SJSA1 (cell line): ENCODE measurements at places on chromosomes 12 and 14. TPM values are rescaled to one million over a fixed set of nuclear protein-coding genes. Genes with fewer than 3 reads are reported as not detected.

DNA sequence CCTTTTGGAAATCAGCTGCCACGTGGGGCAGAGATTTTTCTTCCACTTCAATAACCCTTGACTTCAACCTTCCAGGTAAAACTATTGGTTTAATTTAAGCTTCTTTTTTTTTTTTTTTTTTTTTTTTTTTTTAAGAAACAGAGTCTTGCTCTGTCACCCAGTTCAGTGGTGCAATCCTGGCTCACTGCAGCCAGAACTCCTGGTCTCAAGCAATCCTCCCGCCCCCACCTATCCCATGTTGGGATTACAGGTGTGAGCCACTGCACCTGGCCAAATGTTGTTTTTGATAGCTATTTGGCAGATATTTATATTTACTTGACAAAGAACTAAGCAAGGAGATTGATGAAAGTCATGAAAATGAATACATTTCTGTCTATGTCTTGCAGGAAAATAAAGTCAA, 65.1 kb downstream of the SINHCAF start:
- peaks cover 5% of the 10 kb centered on the region; the same call in 1 of the 2 replicates for H3K27me3 ChIP-seq
- no peak overlapping the region for H3K27ac ChIP-seq
- H3K4me1 ChIP-seq: no peaks in the 10 kb centered on the region

DNA sequence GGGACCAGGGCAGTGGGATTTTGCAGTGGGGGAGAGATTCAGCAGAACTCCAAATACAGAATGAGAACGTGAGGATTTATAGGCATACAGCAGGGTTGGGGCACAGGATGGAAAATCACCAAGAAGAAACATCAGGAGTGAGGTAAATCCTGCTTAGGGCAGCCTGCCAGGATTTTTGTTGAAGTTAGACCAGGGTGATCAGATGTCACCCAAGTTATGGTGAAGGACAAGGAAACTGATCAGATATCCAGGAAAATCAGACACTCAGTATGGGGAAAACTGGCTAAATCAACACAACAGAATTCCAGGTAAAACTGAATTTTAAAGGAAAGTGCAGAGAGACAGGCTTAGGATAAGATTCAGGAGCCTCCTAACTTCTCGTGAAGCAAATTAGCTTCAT, 682.4 kb downstream of the TMEM121 start:
- no peaks in the 10 kb centered on the region for H3K27me3 ChIP-seq
- no peak for DNase-seq
- no peak overlapping the region for H3K27ac ChIP-seq
- no peaks in the 10 kb centered on the region for H3K36me3 ChIP-seq
- H3K4me3 ChIP-seq: no peak overlapping the region
- no peaks in the 10 kb centered on the region for H3K4me1 ChIP-seq

DNA sequence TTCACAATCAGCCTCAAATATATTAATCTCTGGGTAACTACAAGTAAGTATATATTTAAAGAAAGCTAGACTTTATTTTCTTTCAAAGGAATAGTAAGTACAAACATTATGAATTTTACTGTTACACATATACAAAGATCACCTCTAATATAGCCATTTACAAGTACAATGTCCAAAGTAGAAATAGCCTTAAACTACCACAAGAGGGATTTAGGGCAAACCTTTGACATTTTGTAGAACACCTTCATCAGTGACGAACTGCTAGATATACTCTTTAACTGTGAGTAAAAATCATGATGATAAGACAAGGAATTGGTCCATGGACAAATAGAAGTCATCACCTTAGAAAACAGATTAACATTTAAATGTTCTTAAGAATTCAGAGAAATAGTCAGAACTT, 69.8 kb downstream of the CNTN1 start:
- H3K4me1 ChIP-seq: no peaks in the 10 kb centered on the region
- H3K27ac ChIP-seq: no peak overlapping the region
- no peak for DNase-seq
- no peaks in the 10 kb centered on the region for H3K36me3 ChIP-seq
- no peak overlapping the region for H3K4me3 ChIP-seq

- H3K27ac ChIP-seq: no peak overlapping the region
- no peak for DNase-seq
- H3K4me3 ChIP-seq: no peak overlapping the region
- H3K4me1 ChIP-seq: no peaks in the 10 kb centered on the region
- H3K27me3 ChIP-seq: no peaks in the 10 kb centered on the region
Measured at GRCh38 chr12:27754795-27755194, 25.2 kb upstream of the KLHL42 start.

GRCh38 chr14:105019861-105020814, 745 bp downstream of the CDCA4 start:
- H3K4me1 ChIP-seq: peaks cover 63% of the 10 kb centered on the region
- H3K4me3 ChIP-seq: peak overlapping the region; percentile 97
- peak overlapping the region; percentile 91 for H3K27ac ChIP-seq
- DNase-seq: no peak
- H3K36me3 ChIP-seq: peaks cover 58% of the 10 kb centered on the region
- no peaks in the 10 kb centered on the region for H3K27me3 ChIP-seq

The SLC6A12 gene
- total RNA-seq: not detected in 2 replicates

DNA sequence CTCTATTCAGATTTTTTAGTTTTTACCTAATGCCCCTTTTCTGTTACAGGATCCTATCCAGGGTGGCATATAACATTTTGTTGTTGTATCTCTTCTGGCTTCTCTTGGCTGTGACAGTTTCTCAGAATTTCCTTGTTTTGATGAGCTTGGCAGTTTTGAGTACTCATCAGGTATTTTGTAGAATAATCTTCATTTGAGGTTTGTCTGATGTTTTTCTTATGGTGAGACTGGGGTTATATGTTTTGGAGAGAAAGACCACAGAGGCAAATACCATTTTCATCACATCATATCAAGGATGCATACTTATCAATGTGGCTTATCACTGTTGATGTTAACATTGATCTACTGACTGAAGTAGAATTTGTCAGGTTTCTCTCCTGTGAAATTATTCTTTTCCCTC, 14.0 kb upstream of the LYZ start:
- no peak for DNase-seq
- no peaks in the 10 kb centered on the region for H3K36me3 ChIP-seq
- peaks cover 37% of the 10 kb centered on the region for H3K27me3 ChIP-seq
- H3K27ac ChIP-seq: no peak overlapping the region
- H3K4me1 ChIP-seq: no peaks in the 10 kb centered on the region; the same call in 1 of the 2 replicates
- H3K4me3 ChIP-seq: no peak overlapping the region

GRCh38 chr14:101193845-101194372, 290.4 kb upstream of the RTL1 start:
- no peak for DNase-seq
- no peaks in the 10 kb centered on the region for H3K36me3 ChIP-seq
- H3K27me3 ChIP-seq: no peaks in the 10 kb centered on the region
- H3K4me1 ChIP-seq: no peaks in the 10 kb centered on the region
- H3K27ac ChIP-seq: no peak overlapping the region

DNA sequence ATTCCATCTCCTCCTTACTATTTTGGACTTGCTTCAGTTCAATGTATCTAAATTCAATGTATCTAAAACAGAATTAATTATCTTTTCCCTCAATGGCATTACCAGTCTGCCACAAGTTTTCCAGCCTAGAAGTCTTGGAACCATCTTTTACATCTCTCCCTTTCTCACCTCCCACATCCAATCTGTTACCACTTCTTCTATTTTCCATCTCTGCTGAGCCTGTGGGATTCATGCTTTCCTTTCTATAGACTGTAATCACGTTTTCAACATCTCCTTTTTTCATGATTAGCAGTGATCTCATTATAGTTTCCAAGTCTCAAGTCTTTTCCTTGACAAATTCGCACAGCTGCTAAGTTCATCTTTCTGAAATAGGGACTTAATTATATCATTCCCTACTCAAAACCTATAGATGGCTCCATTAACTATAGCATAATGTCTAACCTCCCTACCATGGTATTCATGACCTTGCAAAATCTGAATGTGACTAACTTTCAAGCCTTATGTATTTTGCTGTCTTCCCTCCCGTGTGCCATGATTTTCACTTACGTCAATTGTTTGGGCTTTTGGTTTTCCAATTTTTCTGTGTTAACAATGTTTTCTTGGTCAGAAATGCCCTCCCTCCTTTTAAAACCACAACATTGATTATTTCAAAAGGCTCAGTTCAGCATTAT, 20.5 kb upstream of the PTPRB start:
- no peak overlapping the region for H3K27ac ChIP-seq
- no peak for DNase-seq

GRCh38 chr14:34256223-34256622, 205.8 kb downstream of the SPTSSA start:
- DNase-seq: no peak
- H3K36me3 ChIP-seq: no peaks in the 10 kb centered on the region
- H3K4me3 ChIP-seq: no peak overlapping the region

The EXOC3L4 gene
- total RNA-seq: 0.50 TPM in 1 of 2 replicates, not detected in the other

DNA sequence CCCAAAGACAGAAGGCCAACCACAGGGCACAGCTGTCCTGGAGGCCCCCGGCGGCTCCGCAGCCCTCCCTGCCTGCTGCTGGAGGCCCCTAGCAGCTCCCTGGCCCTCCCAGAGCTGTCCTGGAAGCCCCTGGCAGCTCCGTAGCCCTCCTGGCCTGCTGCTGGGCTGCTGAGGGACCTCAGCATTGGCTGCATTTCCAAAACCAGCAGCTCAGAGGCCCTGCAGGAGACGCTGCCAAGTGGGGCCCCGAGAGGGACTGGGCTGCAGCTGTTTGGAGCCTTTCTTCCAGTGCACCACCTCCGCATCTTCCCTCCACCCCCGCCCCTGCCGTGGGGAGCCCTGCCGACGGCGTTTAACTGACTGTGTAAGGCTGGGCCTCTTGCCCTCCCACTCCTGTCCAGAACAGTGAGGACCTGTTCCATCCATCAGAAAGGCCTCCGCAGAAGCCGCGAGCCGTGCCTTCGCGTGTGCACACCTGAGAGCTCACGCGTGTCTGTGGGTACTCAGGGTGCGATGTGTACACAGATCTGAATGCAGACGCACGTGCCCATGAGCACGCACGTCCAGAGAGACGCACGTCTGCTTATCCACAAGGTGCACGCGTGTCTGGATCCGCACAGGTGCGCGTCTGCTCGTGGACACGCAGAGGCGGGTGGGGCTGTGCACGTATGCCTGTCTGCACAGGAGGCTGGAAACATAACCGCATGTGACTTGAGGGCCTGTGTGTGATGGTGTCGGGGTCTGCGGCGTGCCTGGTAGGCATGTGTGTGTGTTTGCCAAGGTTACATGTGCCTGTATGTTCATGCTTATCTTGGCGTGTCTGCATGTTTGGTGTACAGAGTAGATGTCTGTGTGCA, 57.0 kb upstream of the FBRSL1 start:
- no peak overlapping the region for H3K4me3 ChIP-seq
- H3K27ac ChIP-seq: no peak overlapping the region
- no peak for DNase-seq

The LAG3 gene
- total RNA-seq: 0.13 and 0.47 TPM in 2 replicates

GRCh38 chr14:79871136-79871535, 340.2 kb downstream of the DIO2 start:
- no peak overlapping the region for H3K27ac ChIP-seq
- no peak for DNase-seq
- no peaks in the 10 kb centered on the region for H3K27me3 ChIP-seq
- H3K4me1 ChIP-seq: no peaks in the 10 kb centered on the region
- no peaks in the 10 kb centered on the region for H3K36me3 ChIP-seq

The PPP1R36 gene
- 0.29 TPM in 1 of 2 replicates, not detected in the other for total RNA-seq

DNA sequence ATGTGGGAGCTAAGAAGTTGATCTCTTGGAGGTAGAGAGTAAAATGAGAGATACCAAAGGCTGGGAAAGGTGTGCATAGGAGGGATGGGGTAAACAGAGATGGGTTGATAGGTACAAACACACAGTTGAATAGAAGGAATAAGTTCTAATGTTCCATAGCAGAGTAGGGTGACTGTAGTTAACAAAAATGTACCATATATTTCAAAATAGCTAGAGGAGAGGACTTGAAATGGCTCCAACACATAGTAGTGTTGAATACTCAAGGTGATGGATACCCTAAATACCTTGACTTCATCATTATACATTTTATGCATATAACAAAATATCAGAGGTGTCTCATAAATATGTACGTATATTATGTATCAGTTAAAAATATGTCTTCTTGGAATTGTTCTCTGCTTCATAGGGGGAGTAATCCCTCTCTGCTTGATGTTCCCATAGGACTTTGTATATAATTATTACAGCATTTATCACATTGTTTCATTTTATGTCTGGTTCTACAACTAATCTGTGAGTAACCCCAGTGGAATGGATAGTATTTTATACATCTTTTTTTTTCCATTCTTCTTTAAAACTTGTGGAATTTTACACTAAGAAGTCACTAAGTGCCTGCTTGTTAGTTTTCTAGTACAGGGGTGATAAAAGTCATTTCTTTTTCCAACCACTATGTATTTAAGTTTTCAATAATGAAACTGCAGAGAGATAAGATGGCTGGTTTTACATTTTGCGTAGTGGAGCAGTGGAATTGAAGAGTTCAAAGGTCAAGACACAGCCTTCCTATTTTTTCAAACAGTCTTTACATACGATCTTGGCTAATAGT, 1940.0 kb upstream of the SEL1L start:
- peak; percentile 33 for DNase-seq
- H3K4me1 ChIP-seq: peaks cover 6% of the 10 kb centered on the region
- H3K27me3 ChIP-seq: no peaks in the 10 kb centered on the region
- no peak overlapping the region for H3K4me3 ChIP-seq

DNA sequence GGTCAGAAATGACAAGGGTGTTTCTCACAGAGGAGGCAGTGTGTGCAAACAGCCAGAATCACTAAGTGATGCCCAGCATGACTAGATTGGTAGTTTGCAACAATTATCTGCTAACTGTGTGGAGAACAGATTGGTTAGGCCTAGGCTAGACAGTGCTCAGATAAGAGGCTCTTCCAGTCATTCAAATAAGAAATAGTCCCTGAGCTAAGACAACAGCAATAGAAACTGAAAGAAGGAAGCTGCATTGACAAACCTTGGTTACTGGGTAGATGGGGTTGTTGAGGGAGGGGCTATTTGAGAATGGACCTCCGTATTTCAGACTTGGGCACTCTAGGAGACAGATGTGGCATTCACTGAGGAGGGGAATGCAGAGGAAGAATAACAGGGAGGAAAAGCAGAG, 255.0 kb upstream of the NPAS3 start:
- H3K4me1 ChIP-seq: no peaks in the 10 kb centered on the region
- no peaks in the 10 kb centered on the region for H3K27me3 ChIP-seq
- H3K27ac ChIP-seq: no peak overlapping the region
- no peaks in the 10 kb centered on the region for H3K36me3 ChIP-seq
- H3K4me3 ChIP-seq: no peak overlapping the region

The ZC3H10 gene
- total RNA-seq: 3.6 and 7.3 TPM in 2 replicates

- no peak overlapping the region for H3K27ac ChIP-seq
- no peak overlapping the region for H3K4me3 ChIP-seq
- H3K27me3 ChIP-seq: no peaks in the 10 kb centered on the region
- peaks cover 23% of the 10 kb centered on the region for H3K36me3 ChIP-seq
- no peak for DNase-seq
Measured at GRCh38 chr14:58479975-58480374, 52.5 kb downstream of the KIAA0586 start.

DNA sequence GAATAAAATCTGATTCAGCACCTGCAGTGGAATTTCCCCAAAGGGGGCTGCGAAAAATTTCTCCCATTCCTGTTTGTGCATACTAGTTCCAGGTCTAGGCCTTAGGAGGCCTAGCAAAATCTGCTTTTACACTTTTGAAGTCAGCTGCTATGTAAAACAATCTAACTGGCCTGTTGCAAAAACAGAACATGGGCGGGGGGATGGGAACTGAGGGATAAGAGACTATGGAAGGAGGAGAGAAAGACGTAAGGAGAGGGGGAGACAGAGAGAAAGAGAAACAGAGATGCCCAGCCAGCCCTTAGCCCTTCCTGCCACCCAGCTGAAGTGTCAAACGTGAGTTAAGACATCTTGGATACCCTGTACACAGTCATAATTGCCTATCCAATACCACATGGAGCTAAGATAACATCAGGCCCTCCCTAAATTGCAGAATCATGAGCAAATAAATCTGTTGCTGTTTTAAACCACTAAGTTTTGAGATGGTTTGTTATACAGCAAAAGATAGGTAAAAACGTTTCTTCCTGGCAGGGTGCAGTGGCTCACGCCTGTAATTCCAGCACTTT, 45.6 kb downstream of the SPTLC2 start:
- no peak overlapping the region for H3K4me3 ChIP-seq
- H3K27ac ChIP-seq: no peak overlapping the region
- peaks cover 5% of the 10 kb centered on the region; the same call in 1 of the 2 replicates for H3K4me1 ChIP-seq
- peaks cover 17% of the 10 kb centered on the region for H3K36me3 ChIP-seq
